ENCODE measurements at places on chromosomes 16 and 17.

DNA sequence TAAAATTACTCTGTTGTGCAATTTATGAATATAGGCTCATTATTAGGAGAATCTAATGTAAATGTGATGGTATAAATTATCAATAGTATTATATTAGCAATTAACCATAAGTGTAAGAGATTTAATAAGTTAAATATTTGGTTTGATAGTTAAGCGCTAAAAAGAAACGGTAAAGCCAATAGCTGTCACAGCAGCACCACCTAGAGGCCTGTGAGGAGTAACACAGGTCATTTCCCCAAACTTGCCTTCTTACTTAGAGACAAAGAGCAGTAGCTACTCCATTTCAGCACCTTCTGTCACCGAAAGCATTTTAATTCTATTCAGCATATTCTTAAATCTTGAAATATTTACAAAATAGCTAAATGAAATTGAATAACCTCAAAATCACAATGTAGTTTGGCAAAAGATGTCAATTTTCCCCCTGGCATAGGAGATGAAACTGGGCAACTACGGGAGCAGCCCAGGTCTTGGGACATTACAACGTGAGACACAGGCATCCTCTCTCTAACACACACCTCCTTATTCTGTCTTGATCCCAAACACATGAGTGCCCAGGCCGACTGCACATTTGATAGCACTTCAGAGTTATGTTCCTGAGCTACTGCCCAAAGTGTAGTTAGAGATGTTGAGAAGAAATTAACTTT is 14.3 kb upstream of the DYNLRB2 start:
- DNase-seq: no peak

- DNase-seq: no peak
Measured at GRCh38 chr16:70689970-70690891, 4.4 kb upstream of the MTSS2 start.

DNA sequence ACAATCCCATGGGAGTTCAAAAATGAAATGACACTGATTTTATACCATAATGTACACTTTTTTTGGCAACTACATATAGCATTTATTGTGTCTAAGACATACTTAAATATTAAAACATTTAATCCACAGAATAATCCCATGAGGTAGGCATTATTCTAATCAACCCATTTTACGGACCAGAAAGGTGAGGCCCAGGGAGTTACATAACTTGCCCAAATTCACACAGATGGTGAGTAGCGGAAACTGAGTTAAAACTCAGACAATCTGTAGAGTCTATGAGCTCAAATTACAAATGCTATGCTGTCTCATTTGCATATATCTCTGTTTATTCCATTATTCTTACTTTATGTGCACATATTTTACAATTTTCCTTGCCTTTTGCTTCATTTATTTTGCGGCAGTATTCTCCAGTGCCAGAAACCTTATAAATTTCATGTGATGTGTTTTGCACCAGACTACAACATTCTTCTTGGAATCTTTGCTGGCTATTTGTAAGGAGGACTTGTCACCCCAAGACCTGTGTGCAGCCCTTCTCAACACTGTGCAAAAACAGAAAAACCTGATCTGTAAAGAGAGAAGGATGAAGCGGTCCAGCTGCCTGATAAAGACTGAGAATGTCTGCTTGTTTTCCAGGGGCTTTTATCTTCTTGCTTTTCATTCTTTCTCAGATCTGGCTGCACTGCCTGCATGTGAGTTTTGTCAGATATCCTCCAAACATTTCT is 2.3 kb upstream of the ABCA9 start:
- DNase-seq: no peak

GRCh38 chr17:60535382-60536279 is 9.6 kb upstream of the APPBP2 start:
- no peak for DNase-seq

GRCh38 chr17:69326377-69327059 is 415 bp downstream of the ABCA5 start:
- DNase-seq: no peak

DNA sequence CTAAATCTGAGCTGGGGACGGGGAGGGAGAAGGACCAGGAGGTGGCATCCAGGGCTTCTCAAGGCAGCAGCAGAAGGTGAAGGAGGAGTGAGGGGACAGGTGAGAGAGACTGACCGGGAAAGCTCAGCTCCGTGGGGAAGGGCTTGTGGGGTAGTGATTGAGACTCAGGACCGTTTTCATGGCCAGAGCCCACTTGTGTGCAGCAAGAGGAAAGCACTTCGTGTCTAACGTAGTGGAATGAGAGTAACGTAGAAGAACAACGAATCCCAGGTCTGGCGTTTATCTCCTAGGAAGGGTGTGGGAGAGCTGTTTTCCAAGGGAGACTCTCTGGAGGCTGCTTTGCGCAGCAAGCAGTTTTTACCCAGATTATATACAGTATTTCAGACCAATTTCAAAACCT is 1.3 kb upstream of the CDH3 start:
- no peak for DNase-seq

DNA sequence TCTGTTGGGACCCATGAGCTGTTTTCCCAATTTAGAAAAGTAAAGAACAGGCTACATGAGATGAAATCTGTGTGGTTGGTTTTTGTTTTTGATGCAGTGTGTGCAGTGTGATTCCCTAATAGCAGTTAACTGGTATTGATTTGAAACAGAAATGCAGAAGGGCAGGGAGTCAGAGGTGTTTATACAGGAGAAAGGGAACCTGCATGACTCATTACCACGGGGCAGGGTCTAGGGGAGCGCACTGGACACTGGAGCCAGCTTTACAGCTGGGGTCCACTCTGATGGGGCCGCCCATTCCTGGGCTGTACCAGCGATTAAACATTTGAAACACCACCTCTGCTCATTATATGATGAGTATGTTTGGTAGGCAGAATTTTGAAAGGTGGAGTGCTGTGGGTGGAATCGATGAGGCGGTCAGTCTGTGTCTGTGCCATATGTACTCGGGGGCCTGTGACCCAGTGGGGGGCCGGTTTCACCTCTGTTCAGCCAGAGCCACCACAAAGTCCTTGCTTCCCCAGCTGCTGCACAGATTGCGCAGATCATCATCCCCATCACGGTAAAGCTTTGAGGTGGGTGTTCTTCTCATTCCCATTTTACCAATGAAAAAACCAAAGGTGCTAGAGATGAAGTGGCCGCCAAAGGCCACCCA is 142.5 kb downstream of the CMIP start:
- no peak for DNase-seq

DNA sequence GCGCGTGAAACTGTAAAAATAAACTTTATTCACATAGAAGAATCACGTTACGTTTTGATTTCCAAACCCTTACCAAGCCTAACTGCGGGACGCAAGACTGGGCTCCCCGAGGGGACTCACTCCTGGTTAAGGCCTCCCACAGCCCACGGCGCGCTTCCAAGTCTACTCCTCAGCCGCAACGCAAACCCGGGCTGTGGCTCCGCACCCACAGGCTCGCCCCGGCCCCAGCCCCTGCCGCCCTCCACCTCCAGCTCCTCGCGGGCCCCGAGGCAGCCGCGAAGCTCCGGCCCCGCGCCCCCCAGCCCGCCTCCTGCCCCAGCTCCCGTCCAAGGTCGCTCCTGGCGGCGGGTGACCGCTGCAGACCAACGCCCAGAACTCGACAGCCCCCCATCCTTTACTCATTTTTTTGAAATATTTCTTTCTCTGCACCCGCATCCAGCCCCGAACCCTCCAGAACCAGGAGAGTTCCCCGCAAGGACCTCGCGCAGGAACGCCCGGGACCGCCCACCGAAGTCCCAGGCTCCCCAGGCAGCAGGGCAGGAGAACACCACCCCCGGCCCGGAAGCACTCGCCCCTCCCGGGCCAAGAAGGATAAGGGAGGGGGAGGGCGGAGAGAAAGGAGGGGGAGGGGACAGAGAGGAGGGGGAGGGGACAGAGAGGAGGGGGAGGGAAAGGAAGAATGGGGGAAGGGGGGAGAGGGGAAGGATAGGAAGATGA is 912 bp downstream of the USP22 start:
- no peak for DNase-seq

DNA sequence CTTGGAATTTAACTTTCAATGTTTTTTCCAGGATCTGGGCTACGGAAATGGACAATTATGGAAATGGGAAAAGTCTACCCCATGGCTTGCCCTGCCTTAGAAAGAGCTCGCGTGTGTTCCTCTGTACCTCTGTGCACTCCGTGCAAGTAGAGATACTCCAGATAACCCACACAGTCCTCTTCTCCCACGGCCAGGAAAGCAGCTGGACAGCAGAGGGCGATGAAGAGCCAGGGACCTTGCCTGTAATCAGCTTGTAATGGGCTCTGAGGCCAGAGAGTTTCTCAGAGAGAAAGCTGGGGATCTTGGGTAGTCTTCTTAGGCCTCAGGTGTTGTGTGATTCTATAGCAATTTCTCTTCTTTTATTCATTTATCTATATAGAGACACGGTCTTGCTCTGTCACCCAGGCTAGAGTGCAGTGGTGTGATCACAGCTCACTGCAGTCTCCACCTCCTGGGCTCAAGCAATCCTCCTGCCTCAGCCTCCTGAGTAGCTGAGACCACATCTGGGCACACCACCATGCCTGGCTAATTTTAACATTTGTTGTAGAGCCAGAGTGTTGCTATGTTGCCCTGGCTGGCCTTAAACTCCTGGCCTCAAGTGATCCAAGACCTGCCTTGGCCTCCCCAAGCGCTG is 2.4 kb upstream of the SOCS7 start:
- DNase-seq: no peak

DNA sequence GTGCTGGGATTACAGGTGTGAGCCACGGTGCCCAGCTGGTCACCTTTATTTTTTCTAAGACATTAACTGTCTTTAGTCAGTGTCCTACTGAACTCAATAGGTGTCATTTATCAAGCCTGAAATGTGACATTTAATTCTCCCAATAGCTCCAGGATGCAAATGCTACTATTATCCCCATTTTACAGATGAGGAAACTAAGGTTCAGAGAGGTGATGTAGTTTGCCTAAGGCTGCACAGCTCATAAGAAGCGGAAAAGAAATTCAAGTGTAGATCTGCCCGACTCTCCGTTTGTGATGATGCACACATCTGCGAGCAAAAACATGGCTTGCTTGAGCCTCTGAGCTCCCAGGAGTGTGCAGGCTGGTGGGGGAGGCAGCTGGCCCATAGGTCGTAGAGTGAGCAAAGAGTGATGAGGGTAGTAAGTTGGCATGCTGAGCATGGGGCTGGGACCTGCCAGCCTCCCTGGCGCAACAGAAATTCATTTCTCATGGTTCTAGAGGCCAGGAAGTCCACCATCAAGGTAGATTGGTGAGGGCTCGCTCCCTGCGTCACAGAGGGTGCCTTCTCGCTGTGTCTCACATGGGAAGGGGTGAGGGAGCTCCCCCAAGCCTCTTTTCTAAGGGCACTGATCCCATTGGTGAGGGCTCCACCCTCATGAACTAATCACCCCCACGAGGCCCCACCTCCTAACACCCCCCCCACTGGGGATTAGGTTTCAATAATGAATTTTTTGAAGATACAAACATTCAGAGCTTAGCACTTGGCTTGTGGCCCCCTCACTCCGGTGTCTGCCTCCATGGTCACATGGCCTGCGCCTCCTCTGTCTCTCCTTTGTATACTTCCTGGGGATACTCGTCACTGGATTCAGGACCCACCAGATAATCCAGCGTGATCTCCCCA is 141.5 kb upstream of the PLCG2 start:
- no peak for DNase-seq

- DNase-seq: no peak
Measured at GRCh38 chr17:48432820-48433775, 3.1 kb upstream of the SKAP1 start.

GRCh38 chr16:51433599-51433998 is 282.5 kb upstream of the SALL1 start:
- no peak for DNase-seq

GRCh38 chr17:17999364-18000029 is 26.8 kb downstream of the DRC3 start:
- no peak for DNase-seq
